Progenitor cell of endocrine pancreas (in vitro differentiated cells): ENCODE measurements at places on chromosomes 5 and 9. TPM values are rescaled to one million over a fixed set of nuclear protein-coding genes. Genes with fewer than 3 reads are reported as not detected.

DNA sequence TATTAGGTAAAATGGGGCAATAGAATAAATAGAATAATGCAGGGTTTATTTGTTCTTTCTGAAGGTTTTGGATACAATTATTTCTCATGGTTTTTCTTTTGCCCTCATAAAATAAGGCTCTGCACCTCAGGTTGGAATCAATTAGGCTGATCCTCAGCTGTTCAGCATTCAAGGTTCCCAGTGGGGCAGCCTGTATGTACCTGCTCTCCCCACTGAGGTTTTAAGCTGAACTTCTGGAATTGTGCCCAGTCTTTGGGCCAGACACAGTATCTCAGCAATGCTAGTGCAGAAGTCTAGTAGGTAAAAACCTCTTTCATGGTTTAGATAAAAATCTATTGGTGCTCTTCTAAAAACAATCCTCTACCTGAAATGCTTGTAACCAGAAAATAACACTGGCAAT is 98.0 kb downstream of the EDIL3 start:
- no peaks in the 10 kb centered on the region for H3K36me3 ChIP-seq
- no peaks in the 10 kb centered on the region for H3K27me3 ChIP-seq
- DNase-seq: no peak
- H3K4me1 ChIP-seq: peaks cover 2% of the 10 kb centered on the region

DNA sequence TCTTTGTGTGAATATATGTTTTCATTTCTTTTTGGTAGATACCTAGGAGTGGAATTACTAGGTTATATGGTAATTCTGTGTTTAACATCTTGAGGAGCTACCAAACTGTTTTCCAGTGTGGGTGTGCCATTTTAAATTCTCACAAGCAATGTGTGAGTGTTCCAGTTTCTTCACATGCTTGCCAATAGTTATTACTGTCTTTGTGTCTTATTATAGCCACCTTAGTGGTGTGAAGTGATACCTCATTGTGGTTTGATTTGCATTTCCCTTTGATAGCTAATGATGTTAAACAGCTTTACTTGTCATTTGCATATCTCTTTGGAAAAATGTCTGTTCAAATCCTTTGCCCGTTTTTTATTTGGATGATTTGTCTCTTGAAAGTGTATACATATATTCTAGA is 513.0 kb downstream of the TMEM38B start:
- DNase-seq: no peak
- no peaks in the 10 kb centered on the region for H3K36me3 ChIP-seq
- H3K27me3 ChIP-seq: no peaks in the 10 kb centered on the region
- no peak overlapping the region for H3K27ac ChIP-seq

The PCDHGB2 gene
- total RNA-seq: 0.80 and 0.89 TPM in 2 replicates

The KIF12 gene
- total RNA-seq: 166 and 176 TPM in 2 replicates
